Stimulated activated CD4-positive, alpha-beta T cell treated with anti-CD3 and anti-CD28 coated beads, Interleukin-2, amount 100 ng/mL, for 24 hours (primary cell): ENCODE measurements at places on chromosomes 1 and 21.

- no peak for DNase-seq
These were observed 17.7 kb downstream of the METTL13 start for GRCh38 chr1:171799166-171799565.

DNA sequence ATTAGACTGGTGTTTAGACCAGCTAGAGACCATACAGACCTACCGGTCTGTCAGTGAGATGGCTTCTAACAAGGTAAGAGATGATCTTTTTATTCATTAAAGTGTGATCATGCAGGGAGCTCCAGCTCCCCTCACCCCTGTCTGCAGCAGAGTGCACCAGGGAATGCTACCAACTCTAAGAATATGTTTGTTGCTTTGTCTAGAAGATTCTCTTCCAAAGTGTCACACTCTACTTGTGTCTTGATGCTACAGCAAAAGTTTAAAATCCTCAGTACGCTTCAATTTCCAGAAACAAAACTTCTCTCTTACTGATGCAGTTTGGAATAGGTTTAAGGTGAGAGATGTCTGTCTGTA, 201.4 kb upstream of the SGIP1 start:
- DNase-seq, result no peak

GRCh38 chr1:93738075-93738622, 56.5 kb upstream of the BCAR3 start:
- DNase-seq, result no peak

- DNase-seq, result no peak
These were observed 563.0 kb upstream of the NEGR1 start for GRCh38 chr1:72845381-72845780.

DNA sequence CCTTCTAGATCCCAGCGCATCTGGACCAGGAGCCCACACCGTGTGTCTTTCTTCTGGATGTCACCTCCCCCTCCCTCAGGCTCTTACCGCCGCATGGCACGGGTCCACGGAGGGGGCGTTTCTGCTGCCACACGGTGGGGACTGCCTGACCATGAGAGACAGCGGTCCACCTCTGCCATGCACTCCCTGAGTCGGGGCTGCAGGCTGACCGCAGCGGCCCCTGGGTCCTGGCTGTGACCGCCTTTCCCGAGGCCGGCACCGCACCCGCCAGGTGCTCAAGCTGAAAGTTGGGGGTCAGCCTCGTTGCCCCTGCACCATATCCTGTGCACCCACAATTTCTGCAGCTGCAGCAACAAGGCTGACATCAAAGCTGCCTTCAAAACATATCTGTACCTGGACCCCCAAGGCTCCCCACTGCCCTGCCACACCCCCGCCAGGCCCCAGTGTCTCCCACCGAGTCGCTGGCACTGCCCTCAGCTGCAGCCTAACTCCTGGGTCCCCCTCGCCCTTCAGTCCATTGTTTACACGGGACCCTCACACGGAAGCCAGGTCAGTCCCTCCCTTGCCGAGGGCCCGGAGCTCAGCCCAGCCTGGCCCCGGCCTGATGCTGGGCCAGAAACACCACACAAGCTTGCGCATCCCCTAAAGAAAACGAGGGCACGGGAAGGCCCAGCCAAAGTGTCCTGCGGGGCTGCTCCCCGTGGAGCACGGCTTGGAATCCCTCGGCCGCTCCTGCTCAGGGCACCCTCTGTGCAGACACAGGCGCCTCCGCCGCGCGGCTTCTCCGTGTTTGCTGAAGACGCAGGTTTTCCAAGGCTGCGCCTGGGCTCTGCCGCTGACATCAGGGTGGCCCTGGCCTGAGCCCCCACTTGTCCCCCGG, 51.9 kb downstream of the MORN1 start:
- DNase-seq, result no peak

GRCh38 chr1:185862235-185862634, 128.0 kb downstream of the HMCN1 start:
- no peak for DNase-seq

- DNase-seq, result no peak
These were observed 91.0 kb upstream of the SPATA6 start for GRCh38 chr1:48563021-48563420.

GRCh38 chr1:218249338-218250140, 35.6 kb upstream of the RRP15 start:
- DNase-seq, result no peak

GRCh38 chr21:22244516-22244915, 1246.3 kb downstream of the NCAM2 start:
- no peak for DNase-seq

DNA sequence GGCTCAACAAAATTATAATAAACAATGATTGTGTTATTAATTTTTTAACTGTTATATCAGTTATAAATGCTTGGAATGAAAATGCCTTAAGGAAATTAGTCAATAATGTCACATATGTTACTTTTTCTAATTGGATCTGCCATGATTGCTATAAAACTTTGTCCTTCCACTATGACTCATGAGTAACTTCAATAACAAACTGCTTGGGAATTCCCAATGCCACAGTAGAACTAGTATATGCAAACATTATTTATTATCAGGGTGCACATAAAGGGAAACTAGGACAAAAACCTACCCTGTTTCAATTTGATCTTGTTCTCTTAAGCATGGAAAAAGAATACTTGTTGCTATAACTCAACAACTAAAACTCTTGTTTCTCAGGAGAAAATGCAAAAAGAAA, 59.1 kb upstream of the PDC start:
- no peak for DNase-seq

DNA sequence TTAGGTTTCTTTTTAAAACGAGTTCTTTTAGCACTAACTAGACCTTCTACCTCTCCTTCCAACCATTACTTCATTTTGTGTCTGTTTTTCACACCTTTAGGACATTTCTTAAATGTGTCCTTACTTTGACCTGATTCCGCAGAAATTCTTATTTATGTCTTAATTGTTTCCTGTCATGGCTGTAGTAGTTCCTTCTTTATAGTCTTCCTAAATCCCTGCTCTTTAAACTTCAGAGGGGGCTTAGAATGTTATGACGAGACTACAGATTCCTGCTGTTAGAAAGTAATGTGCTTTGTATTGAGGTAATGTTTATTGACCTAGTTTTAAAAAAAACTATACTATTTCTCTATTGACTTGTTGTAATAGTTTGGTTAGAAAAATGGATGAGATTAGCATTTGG, 70.4 kb downstream of the HMCN1 start:
- DNase-seq, result no peak

- DNase-seq, result no peak
These were observed 10.6 kb upstream of the KIFAP3 start for GRCh38 chr1:170085091-170085490.

GRCh38 chr1:17687145-17687544, 68.0 kb upstream of the ACTL8 start:
- DNase-seq, result no peak

GRCh38 chr1:155011437-155012025, 8.9 kb downstream of the ZBTB7B start:
- no peak for DNase-seq

DNA sequence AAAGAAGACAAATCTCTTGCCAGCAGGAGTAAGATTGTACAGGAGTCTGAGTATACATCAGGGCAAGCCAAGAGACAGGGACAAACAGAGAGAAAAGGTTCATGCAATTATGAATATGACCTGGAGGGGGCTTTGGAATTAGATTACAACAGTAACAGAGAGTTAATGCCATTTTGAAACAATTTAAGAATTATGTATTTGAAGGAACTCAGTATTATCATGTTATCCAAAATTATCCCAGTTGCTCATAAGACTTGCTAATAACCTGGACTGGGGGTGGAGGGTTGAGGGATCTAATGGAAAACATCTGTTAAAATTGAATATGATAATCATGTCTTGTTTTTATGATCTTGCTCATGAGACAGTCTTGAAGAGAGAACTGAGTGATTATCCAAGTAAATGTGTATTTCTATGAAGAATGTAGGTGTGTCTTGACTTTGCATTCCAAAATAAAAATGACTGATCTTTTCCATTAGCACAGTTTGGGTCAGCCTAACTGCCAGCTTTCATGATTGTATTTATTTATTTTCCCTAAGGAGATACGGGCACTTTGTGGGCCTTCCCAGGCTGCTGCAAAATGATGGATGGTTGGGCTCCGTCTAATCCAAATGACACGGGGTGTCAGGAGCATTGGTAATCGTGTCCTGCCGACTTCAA, 117.7 kb downstream of the ERG start:
- DNase-seq, result no peak
